ENCODE measurements at places on chromosomes 16 and 17. TPM values are rescaled to one million over a fixed set of nuclear protein-coding genes. Genes with fewer than 3 reads are reported as not detected.
A peak's percentile ranks its signal among the peaks of the same experiment; 100 is the strongest.

P2RX1 gene
- not detected for total RNA-seq

NPW gene
- total RNA-seq: 1.6 TPM

GNGT2 gene
- 2.8 TPM for total RNA-seq

HLF gene
- 2.4 TPM for total RNA-seq

TP53TG3 gene
- not detected for total RNA-seq

DNA sequence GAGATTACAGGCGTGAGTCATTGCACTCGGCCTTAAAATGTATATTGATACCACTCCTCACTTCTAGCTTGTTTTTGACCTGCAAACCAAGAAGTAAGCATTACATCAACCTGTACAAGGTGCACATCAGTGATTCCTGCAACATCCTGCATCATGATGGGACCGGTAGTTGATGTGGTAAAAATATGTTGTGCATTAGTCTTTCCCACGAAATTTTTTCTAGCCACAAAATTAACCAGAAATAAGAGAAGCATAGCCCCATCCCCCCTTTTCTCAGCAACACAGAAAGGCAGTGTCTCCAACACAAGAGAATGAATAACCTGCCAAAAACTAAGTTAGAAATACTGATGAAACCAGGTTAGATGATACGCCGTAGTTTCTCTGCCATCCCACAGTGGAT, 21.1 kb upstream of the NSMCE1 start:
- no peak for DNase-seq

GRCh38 chr17:4032738-4033137, 68.5 kb upstream of the ATP2A3 start:
- DNase-seq: no peak

GRCh38 chr17:64707050-64707591, 45.0 kb upstream of the SMURF2 start:
- DNase-seq: peak; percentile 79

DNA sequence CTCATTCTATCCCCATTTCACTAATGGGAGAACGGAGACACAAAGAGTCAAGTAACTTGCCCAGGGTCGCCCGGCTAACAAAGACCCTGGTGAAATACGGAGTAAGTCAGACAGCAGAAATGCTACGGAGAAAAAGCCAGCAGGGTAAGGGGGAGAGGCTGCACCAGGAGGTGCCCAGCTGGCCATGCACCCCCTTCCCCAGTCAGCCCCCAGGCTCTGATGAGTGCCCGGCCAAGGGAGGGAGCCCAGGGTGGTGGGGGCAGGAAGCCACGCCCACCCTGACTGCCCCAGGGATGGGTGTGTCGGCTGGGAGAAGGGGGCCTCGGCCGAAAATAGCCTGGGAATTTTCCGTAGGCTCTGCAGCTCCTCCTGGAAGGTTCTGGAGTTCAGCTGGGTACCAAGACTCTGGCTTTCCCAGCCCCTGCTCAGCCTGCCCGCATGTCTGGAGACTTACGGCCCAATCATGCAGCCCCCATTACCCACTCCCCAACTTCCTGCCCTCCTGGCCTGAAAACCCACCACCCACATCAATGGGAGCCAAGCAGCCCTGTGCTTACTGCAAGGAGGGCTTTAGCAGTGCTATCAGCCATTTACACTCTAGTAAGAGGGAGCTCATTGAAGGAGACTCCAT, 4.2 kb downstream of the CARHSP1 start:
- no peak for DNase-seq

GRCh38 chr16:85385463-85386331, 227.4 kb upstream of the GSE1 start:
- DNase-seq: no peak

GRCh38 chr17:59830846-59831486, 61.8 kb downstream of the TUBD1 start:
- no peak for DNase-seq
